ENCODE measurements at places on chromosomes 6 and 20.

- DNase-seq = no peak
Measured at GRCh38 chr20:47878601-47879027, 93.3 kb upstream of the SULF2 start.

GRCh38 chr6:144725736-144726522, 440.8 kb downstream of the UTRN start:
- peak; percentile 2 for DNase-seq

DNA sequence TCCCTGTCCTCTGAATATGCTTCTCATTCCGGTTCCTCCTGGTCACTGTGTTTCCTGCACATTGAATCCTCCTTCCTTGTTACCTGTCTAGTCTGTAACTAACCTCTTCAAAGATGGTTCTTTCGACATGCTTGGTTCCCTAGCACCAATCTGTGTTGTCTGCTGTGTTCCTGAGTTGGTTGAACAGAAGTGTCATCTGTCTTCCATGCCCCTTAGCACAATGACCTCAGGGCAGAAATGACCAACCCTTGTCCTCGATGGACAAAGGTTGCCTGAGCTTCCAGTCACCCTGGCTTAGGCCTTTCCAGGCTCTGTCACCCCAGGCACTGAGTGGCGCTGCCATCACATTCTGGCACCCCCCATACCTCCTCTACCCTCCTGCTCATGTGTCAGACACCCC, 266.8 kb upstream of the RIN2 start:
- no peak for DNase-seq

- DNase-seq = no peak
Measured at GRCh38 chr20:24767623-24768100, 181.4 kb upstream of the CST7 start.

GRCh38 chr6:169445661-169446581, 192.3 kb upstream of the THBS2 start:
- no peak for DNase-seq

DNA sequence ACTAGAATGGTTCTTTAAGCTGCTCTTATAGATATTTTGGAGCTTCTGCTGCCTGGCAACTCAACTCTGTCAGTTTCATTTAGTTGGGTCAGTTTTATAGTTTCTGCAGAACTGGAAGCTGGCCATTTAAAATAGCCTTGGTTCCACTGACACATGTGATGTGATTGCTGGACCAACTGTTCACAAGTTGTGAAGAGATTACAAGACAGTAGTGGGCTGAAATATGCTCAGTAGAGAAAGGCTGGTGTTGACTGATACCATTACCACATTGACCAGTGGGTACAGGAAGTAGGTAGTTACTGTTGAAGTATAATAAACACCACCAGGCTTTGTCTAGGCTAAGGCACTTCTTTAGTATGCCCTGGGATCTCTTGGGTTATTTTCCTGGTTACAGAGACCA, 39.0 kb downstream of the BCKDHB start:
- no peak for DNase-seq

- DNase-seq = no peak
Measured at GRCh38 chr6:45609141-45609638, 231.5 kb upstream of the SUPT3H start.

DNA sequence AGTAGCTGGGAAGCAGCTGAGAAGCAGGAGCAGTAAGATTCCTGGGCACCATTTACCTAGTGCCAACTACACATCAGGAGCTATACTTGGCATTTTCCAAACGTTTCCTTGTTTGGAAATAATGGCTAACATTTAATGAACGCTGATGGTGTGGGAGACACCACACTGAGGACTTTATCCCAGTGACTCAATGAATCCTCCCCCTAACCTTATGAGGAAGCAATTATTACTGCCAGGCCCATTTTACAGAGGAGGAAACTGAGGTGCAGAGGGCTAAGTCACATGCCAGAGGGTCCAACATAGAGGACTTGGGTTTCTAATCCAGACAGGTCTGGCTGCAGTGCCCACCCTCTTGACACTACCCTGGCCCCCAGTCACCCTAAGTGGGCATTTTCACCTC, 6.1 kb downstream of the PTGIS start:
- no peak for DNase-seq

DNA sequence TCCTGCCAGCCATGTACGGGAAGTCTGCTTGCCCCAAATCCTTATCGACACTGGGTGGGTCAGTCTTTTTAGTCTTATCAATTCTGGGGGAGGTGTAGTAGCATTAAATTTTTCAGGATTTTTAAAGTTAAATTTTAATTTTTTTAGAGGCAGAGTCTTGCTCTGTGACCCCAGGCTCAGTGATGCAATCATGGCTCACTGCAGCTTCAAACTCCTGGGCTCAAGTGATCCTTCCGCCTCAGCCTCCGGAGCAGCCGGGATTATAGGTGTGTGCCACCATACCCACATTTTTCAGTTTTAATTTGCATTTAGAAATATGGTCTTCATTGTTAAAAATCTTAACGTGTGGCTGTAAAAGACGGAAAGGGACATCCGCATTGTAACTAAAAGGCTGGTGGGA, 51.9 kb downstream of the BANF2 start:
- no peak for DNase-seq

GRCh38 chr20:11296951-11297350, 620.7 kb upstream of the BTBD3 start:
- DNase-seq = no peak

Data from stimulated activated CD4-positive, alpha-beta T cell treated with anti-CD3 and anti-CD28 coated beads, TNF-alpha, amount 100 ng/mL, for 24 hours (primary cell).